ENCODE measurements at places on chromosomes 13 and 19.

- no peak for DNase-seq
Observed at GRCh38 chr19:48755084-48755641, at the start of gene FGF21. FGF21 (plus strand) TSS chr19:48755524; CDS start chr19:48756237, 713 bp downstream.

- no peak for DNase-seq
Observed at GRCh38 chr13:101567841-101568240, 115.4 kb downstream of the ITGBL1 start.

- DNase-seq = no peak
Observed at GRCh38 chr13:99871249-99871898, 100.2 kb downstream of the ZIC5 start.

DNA sequence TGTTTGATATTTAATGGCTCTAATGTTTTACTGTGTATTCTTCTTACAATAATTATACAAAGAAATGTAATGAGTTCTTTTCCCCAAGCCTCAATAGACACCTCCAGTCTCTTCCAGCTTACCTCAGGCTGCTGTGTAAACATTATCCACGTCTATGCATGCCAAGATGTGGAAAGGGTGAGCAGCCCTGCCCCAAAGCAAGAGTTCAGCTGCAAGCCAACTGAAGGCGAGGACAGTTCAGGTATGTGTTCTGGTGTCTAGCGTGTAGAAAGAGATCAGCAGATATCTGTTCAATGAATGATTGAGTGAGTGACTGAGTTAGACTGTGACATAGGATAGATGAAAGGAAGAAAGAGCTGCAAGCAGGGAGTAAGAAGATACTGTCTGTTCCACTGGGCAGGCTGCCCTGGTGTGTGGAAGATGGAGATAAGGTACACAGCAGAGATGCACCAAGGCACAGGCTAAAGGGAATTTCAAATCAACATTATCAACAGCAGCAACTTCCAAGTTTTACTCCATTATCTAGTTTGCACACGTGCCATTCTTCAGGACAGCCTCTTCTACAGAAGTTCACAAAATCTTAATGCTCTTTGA, 66.0 kb downstream of the LATS2 start:
- no peak for DNase-seq

DNA sequence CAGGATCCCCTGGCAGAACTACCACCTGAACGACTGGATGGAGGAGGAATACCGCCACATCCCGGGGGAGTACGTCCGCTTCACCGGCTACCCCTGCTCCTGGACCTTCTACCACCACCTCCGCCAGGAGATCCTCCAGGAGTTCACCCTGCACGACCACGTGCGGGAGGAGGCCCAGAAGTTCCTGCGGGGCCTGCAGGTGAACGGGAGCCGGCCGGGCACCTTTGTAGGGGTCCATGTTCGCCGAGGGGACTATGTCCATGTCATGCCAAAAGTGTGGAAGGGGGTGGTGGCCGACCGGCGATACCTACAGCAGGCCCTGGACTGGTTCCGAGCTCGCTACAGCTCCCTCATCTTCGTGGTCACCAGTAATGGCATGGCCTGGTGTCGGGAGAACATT, 7.5 kb downstream of the FUT2 start:
- DNase-seq = no peak

- DNase-seq = no peak
Observed at GRCh38 chr19:49985871-49986270, 24.9 kb upstream of the SIGLEC11 start.

- DNase-seq = no peak
Observed at GRCh38 chr13:73702419-73703071, 431.7 kb downstream of the KLF12 start.
